ENCODE measurements at places on chromosomes 5 and 9. TPM values are rescaled to one million over a fixed set of nuclear protein-coding genes. Genes with fewer than 3 reads are reported as not detected.

IRX4 gene
- not detected for total RNA-seq

TMEM174 gene
- not detected for total RNA-seq

DNA sequence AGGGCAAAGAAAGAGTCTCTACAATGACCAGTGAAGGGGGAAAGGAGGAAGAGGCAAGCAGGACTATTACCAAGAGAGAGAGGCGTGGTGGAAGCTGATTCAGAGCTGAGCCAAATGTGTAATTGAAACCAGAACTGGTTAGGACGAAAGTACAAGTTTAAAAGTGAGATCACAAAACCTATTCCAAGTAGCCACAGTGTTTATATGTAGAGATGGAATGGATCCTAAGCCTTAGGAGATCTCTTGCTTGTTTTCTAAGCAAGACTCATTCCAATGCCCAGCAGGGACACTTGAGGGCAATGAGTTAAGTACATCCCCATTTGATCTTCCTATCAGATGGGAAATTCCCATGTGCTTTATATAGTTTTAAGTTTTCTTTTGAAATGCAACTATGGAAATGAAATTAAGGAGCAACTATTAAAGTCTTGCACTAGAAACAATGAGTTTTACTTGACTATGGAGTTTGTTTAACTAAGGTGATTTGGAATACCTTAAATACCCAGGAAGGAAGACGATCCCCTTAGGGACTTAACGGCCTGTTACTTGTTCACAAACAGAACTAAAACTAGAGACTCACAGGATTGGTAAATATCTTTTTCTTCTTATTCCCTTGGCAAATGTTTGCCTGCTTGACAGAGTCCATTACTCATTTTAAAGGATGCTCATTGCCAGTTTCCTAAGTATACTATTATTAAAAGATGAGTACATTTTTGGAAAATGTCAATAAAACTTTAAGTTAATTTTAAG, 51.1 kb upstream of the SNX2 start:
- no peak for DNase-seq

GRCh38 chr9:22383718-22384117, 62.9 kb upstream of the DMRTA1 start:
- no peak for DNase-seq

GRCh38 chr5:78751872-78752271, 103.3 kb upstream of the LHFPL2 start:
- DNase-seq: no peak

DNA sequence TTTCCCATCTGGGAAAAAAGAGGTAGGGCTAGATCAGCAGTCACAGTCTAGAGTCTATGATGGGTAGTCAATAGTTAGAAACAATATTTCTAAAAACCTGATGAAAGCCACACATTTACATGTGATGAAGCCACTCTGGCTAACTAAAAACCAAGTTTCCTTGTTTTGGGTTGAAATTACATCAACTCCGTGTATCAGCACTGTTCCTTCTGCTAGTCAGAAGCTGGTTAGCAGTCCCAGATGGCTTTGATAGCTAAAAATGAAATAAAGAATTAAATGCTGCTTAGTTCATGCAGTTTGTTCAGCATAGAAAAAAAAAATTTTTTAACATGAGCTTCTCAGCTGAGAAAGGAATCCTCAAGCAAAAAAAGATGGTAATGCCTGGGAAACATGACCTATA, 136.7 kb downstream of the FAM114A2 start:
- DNase-seq: no peak

Measured in activated T-helper 2 cell treated with anti-CD3 and anti-CD28 coated beads, Interferon-gamma antibody, Interleukin-2, Interleukin-4, amounts not matched to agents 10 μg/mL and 5 μg/mL and 100 μg/mL, durations not matched to agents 14 hours and 24 hours and 36 hours (primary cell).